ENCODE measurements at places on chromosomes 5 and 9.

DNA sequence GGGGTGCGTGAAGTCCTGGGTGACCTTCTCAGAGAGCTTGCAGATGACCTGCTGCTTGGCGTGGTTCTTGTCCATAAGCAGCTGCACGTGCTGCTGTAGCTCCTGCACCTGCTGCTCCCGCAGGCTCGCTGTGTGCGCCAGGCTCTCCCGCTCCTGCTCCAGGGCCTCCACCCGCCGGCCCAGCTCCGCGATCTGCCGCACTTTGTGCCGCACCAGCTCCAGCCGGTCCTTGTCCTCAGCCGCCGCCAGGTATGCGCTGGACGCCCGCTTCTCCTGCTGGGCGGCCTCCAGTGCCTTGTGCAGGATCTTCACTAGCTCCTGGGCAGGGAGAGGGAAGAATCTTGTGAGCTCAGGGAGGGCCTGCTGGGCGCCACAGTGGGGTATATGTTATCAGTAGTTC is 28.5 kb upstream of the CORO2A start:
- no peak for DNase-seq

- no peak for DNase-seq
Measured at GRCh38 chr9:99072040-99072394, 32.9 kb upstream of the TGFBR1 start.

GRCh38 chr5:109743770-109744212 is 54.1 kb downstream of the MAN2A1 start:
- no peak for DNase-seq

DNA sequence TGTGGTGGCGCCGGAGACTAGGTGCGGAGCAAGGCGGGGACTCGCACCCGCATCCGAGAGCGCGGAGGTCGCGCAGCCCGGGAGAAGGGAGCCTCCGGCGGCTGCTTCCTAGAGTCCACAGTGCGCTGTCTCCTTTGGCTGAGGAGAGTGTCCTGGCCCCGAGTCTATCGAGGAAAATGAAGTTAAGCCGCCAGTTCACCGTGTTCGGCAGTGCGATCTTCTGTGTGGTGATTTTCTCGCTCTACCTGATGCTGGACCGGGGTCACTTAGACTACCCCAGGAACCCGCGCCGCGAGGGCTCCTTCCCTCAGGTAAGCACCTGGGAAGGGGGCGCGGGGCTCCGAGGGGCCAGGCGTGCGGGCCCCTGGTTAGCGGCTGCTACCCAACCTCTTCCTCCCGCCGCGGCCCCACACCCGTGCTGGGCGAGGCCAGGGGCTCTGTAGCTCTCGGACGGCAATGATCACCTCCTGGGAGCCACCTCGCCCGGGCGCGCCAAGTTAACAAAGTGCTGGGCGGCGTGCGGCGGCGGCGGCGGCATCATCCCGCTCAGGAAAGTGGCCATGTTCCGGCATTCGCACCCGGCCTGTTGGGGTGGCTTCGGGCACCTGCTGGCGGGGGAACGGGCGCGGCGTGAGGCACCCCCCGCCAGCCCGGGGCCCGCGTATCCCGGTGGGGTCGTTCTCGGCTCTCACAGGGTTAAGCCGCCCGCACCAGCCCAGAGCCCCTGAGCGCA is 681 bp downstream of the MAN2A1 start:
- peak; percentile 3 for DNase-seq

- no peak for DNase-seq
Measured at GRCh38 chr9:134503301-134504105, 138.1 kb upstream of the COL5A1 start.

DNA sequence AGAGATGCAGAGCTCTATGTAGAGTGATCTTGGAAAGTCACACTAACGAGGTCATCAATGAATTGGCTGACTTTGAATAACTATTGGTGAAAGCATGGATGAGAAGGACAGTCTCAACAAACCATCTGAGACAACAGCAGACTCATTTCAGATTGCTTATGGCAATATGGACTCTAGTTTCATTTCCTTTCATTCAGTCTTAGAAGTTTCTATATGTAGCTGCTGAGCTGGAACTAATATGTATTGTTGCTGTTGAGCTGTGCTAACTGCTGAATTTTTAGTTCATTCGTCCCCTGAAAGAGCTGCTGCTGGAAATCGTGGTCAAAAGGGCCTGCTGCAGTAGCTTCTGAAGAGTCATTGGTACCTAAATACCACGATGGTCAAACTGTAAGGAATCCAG is 31.3 kb downstream of the TNFSF15 start:
- DNase-seq, result no peak

DNA sequence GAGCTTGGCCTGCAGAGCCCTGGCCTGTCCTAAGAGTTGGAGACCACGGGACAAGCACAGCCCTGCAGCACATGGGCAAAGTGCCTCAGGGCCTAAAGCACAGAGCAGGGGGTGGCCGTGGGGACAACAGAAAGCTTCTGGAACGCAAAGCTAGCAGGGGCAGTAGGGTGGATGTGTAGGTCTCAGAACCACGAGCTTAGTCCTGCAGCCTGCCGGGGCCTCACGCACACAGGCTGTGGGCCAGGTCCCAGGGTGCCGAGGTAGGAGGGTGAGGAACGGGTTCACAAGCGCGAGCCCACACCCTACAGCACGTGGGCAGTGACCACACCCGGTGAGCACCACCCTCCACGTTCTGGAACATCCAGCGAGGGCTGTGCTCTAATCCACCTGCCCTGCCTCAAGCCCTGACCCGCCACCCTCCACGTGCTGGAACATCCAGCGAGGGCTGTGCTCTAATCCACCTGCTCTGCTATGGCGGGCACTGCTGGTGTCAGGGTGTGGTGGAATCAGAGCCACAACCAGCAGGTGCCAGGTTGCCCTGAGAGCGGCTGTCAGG is 9.3 kb downstream of the CLPTM1L start:
- no peak for DNase-seq

- peak; percentile 76 for DNase-seq
Measured at GRCh38 chr5:1003296-1003937, 5.2 kb upstream of the NKD2 start.

DNA sequence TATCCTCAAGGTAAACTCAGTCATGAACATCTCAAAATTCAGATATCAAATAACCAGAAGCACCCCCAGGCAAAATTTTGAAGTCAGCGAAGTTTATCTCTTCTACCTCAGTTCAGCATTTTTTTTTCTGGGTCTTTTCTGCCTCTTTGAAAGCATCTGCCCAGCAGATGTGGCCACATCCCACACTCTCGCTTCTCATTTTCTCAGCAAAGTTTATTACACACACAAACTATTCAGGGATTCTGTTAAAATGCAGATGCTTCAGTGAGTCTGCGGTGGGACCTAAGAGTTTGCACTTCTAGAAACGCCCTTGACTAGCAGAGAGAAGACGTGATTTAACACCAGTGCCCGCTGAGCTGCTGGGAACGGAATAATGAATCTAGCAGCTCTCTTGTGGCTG is 19.3 kb downstream of the RASEF start:
- DNase-seq, result no peak

DNA sequence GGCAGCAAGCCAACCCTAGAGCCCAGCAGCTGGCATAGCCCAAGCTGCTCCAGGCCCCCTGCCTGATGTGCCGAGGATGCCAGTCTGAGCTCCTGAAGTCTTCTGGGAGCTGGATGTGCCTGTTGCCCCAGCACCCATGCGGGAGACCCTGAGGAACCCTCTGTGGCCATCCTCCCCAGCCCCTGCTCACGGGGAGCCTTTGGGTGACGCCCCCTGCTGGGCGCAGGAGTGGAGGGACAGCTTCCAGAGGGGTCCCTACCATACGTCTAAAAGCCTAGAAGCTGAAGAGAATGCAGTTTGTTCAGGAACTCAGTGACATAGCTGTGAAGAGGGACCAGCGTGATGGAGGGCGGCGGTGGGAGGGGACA is 33.1 kb upstream of the MVB12B start:
- no peak for DNase-seq

GRCh38 chr5:144237851-144238250 is 67.2 kb downstream of the KCTD16 start:
- no peak for DNase-seq

GRCh38 chr5:157607371-157608161 is 32.0 kb upstream of the ADAM19 start:
- DNase-seq, result peak; percentile 73

DNA sequence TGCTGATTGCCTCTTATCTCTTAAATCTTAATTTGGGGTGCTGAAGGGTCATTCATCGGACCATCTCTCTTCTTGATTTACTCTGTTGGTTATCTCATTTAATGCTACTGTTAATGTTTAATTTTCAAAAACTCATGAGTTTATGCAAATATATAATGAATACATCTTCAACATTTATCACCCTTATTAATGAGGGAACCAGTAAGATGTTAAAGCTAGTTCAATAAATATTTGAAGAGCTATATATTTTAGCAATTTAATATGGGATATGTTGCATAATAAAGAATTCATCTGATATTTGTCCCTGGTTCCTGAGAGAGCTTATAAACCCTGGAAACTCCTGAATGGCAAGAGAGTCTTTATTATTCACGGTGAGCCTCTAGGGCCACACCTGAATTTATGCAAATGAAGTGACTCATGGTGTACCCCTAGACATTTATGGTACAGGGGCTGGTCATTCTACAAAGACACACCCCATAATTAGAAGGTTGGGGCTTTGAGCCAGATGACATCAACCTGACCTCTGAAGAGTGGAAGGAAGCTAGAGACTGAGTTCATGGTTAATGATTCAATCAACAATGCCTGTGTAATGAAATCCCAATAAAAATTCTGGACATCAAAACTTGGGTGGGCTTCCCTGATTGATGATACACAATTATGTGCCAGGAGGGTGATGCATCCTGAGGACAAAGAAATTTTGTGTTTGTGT is 339.5 kb upstream of the ZNF608 start:
- DNase-seq, result no peak

DNA sequence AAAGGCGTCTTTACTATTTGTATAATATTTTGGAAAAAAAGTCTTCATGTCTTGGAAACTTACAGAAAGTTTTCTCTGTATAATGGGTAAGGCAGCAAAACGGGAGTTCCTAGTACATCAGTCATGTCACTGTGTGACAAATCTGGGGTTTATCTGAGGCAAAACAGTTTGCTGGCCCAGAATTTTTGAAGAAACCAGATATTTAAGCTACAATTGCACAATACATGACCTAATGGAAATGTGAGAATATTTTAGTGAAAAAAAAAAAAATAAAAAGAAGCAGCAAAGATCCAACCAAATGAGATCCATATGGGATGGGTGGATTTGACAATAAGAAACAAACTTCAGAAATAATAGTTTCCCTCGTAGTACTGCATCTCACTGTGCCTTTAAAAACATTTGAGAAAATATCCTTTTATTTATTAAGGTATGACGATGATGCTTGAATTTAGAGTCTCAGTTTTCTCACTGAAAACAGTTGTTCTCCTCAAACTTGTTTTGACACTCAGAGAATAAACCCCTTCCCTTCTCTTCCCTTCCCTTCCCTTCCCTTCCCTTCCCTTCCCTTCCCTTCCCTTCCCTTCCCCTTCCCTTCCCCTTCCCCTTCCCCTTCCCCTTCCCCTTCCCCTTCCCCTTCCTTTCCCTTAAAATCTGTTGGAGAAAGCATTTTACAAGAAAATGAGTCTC is 180.5 kb upstream of the TUT7 start:
- no peak for DNase-seq

GRCh38 chr9:75092766-75093165 is 4.5 kb downstream of the OSTF1 start:
- DNase-seq, result no peak

GRCh38 chr9:4079906-4080305 is 220.0 kb downstream of the GLIS3 start:
- no peak for DNase-seq

- peak; percentile 33 for DNase-seq
Measured at GRCh38 chr5:91591076-91591475, 208.0 kb upstream of the ARRDC3 start.

DNA sequence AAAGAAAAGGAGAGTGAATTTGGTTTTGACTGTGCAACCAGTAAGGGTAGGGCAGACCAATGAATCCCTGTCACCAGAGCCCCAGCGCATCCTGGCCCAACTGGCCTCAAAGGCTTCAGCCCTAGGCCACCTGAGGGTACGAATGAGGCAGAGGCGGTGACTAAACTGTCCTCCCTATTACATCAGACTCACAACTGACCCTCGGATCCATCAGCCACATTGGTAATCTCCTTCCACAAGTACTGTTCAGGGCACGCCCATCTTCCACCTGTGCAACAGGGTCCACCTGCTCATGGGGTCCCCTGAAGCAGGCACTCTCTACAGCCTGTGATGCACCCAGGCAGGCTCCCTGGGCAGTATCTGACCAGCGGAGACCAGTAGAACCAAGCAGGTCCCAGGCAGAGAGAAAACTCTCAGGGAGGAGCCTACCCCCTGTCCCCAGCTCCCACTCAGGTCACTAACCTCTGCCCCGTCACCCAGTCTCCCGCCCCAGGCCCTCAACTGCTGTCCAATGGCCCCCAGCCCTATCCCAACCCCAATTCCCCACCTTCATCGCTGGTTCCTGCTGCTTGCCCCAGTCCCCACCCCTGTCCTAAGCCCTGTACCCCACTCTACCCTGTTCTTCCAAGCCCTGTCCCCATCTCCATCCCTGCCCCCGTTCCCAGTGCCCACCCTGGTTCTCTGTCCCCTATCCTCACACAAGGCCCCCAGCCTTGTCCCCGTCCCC is 904 bp downstream of the EDF1 start:
- no peak for DNase-seq

- DNase-seq, result no peak
Measured at GRCh38 chr9:7982907-7983306, 183.3 kb upstream of the DMAC1 start.

- no peak for DNase-seq
Measured at GRCh38 chr5:135204151-135204600, 170.1 kb upstream of the PITX1 start.

- no peak for DNase-seq
Measured at GRCh38 chr9:85729882-85730281, 11.9 kb downstream of the AGTPBP1 start.

DNA sequence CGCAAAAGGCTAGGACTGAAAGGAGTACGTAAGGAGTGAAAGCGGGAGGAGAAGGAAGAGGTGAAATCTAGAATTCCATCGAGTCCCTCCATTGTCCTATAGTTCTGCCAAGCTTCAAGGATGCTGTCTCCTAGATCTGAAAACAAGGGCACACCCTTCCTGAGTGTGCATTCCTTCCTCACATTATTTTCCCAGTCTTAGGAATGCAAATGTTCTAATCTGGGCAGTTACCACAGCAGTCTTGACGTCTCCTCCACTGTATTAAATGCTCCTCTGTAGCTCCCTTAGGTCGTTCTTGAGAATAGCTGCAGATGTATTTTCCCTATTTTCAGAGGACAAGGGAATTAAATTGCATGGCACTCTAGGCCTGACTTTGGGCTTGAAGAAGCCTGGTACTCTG is 127.6 kb downstream of the SLIT3 start:
- DNase-seq, result no peak

- no peak for DNase-seq
Measured at GRCh38 chr9:134655101-134655500, 13.5 kb downstream of the COL5A1 start.

DNA sequence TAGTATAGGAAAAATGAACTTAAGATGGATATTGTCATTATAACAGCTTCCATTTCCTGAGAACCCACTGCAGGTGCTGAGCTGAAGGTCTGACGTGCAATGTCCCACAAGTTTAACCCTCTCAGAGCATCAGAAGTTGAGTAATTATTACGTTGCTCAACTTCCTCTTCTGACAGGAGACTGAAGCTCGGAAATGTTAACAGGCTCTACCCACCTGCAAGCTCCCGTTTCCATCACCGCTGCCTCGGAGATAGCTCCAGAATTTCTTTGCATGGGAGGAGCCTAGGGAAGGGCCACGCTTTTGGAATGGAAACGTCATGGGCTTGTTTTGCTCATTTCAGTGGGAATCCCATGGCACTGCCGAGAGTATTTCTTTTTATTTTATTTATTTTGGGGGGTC is 1.0 kb upstream of the NTMT1 start:
- DNase-seq, result no peak

All from HCT116 (cell line).